Heart right ventricle (tissue), 16 donors: ENCODE measurements at places on chromosomes 6 and 20.

DNA sequence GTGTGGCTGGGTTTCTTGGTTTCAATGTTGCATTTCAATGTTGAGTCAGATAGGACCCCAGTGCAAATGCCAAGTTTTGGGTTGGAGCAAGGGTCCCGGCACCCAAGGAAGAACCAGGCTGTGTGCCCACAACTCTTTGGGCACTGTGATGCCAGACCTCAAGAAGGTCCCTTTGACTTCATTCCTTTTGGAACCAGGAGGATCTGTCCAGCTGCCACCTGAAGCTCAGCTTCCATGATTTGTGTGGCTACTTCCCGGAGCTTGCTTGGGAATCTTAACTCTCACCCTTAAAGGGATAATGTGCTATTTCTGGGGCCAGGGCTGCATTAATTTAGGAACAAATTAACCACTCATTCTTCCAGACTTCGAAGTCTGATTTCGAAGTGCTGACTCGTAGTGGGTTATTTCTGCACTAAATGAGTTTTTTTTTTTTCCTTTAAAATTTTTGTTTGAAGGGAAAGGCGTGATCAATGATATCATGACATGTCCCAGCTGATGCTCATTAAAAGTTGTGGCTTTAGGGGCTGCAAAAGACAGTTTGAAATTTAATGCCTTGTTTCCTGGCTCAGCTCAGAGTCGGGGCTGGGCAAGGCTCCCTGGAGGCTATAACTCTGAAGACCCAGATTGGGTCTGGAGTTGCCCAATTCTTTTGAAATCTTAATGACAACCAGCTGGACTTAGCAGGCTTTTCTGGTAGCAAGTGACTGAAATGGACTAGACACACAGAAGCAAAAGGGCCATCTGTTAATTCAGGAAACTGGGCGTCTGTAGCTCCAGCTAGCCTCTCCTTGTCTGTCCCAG is 24.0 kb upstream of the PHACTR3 start:
- no peak for DNase-seq

DNA sequence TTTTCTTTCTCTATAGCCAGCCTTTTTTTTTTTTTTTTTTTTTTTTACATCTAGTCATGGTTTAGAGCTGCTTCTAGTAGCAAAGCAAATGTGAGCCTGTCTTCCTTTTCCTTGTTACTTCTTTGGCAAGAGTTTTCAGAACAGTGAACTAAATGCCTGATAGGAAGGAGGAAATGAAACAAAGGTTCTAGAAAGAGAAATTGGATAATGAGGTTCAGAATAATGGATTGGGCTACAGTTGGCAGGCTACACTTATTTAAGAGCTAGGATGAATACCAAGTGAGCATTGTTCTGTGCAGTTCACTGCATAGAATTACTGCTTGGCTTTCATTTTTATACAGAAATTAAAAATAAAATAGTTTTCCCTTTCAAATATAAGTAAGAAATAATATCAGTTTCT is 78.6 kb downstream of the HIVEP1 start:
- no peak for DNase-seq

DNA sequence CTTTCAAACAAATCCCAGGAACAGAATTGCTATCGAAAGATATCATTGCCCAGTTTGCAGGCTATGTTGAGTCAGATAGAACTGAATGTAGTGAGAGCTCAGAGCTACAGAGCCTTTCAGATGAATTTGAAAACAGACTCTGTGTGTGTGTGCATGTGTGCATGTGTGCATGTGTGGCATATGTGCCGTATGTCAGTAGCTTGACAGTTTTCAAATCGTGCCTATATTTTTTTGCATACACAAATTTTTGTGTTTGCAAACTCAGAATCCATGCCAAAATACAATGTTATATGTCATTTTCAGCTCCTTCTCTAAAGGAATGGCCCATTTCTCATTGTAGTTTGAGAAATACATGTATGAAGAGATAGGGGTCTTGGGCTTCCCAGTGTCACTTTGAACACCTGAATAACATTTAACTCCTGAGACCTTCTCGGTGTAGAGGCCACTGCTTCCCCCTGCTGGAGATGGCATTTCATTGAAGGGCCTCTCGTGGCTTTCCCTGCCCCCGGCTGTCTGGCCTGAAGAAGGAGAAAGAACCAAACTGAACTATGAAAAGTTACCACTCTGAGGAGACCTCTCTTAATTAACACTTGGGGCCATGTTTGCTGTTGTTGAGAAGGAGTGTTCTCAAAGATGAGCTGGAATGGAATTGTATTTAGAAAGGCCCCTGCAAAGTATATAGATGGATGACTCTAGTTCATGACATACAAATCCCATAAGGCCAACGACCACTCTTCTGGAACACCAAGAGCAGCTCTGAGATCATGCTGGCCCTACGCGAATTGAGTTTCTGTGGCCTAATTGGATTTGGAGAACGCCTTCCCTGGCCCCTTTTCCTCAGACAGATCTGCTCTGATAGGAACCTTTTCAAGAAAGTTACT is 58.7 kb downstream of the VAPB start:
- no peak for DNase-seq

- no peak for DNase-seq
Measured at GRCh38 chr20:46713957-46714834, 4.7 kb downstream of the SLC2A10 start.

DNA sequence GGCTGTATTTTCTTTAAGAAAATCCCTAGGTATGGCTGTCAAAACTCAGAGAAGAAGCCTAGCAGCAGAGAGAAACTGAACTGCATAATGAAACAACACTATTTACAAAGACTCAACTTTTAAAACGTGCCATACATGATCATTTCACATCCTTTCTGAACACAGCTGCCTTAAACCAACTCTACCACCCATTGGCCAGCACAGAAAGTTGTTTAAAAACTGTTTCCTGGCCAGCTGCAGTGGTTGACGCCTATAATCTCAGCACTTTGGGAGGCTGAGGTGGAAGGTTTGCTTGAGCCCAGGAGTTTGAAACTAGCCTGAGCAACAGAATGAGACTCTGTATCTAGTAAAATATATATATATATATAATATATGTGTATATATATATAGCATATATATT is 336.4 kb upstream of the SOX4 start:
- DNase-seq, result no peak

GRCh38 chr6:8240301-8240700 is 138.0 kb upstream of the EEF1E1 start:
- no peak for DNase-seq

DNA sequence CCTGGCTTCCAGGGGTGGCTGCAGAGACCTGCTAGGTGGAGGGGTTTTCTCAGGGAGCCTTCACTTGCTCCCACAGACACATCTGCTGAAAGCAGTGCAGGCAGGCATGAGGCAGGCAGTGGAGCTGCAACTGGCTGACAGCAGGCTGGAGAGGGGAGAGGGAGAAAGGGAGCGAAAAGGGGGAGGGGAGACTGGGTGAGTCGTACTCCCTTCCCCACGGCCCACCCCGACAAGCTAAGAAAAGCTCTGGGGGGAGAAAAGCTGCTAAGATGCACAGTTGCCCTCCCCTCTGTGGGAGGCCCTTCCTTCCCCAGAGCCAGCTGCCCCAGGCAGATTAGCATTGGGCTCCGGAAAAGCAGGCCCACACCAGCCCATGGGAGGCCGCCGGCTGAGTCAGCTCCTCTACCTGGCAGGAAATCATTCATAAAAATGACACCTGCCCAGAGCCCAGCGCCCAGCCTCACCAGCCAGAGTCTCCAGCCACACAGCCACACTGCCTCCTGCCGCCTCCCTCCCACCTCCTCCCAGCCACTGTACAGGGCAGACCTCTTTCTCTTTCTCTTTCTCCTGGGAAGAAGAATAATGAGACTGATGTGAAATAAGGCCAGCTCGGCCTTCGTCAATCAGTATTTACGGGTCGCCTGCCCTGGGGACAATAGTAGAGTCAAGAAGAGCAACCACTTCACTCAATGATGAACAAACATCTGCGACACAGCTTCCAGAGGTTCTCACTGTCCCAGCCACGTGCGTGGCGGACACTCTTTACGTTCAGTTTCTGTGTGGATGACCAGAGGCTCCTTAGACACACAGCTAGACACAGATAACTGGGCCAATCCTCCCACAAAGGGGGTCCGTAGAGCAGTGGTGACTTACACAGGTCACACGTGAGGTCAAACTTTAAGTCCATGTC is 7.7 kb upstream of the C20orf203 start:
- no peak for DNase-seq

- DNase-seq, result no peak
Measured at GRCh38 chr6:89260832-89261231, 43.7 kb upstream of the GABRR1 start.

- no peak for DNase-seq
Measured at GRCh38 chr6:43283905-43284304, 14.2 kb upstream of the SLC22A7 start.

DNA sequence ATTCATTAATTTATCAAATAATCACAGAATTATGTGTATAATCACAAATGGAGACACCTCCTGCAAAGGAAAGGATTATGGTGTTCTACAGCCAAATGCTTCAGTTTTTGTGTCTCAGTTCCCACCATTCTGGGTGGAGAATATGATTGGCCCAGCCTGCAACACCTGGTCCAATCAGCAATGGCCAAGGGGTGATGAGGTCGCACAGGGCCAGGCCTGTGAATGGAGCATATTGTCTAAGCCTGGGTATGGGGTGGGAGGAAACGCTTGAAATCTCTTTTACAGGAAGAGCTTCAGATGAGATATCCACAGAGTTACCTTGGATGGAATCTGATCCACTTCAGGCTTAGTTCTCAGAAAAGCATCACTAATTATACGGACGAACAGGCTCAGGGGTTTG is 271.6 kb downstream of the DHX35 start:
- DNase-seq, result no peak

DNA sequence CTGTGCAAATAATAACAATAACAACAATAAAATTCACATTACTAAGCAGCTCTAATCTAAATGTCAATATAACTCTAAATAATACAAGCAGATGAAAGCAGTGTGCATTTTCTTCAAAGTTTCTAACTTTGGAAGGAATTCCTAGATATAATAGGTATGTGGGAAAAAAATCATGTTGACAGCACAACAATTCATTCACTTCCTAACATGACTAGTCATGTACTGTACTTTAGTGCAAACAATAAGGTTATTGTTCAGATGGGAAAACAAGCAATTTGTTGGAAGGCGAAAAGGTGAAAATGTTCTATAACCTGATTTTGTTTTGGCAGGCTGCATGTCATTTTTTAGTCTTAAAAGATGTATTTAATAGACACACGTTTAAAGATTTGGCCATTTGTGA is 484.3 kb upstream of the JAG1 start:
- no peak for DNase-seq

DNA sequence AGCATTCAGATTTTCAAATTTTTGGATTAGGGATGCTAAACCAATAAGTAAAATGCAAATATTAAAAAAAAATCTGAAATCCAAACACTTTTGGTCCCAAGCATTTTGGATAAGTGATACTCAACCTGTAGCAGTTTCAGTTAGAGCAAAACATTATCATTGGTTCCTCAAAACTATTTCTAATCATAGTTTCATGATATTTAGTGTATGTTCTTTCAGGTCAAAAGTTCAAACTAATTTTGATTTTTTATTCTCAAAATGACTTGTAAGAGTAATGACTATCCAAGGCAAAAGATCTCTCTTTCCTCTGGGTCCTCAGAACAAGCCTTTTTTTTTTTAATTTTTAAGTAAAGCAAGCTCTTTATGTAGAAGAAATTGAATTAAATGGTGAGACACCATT is 64.0 kb upstream of the TFB1M start:
- no peak for DNase-seq

DNA sequence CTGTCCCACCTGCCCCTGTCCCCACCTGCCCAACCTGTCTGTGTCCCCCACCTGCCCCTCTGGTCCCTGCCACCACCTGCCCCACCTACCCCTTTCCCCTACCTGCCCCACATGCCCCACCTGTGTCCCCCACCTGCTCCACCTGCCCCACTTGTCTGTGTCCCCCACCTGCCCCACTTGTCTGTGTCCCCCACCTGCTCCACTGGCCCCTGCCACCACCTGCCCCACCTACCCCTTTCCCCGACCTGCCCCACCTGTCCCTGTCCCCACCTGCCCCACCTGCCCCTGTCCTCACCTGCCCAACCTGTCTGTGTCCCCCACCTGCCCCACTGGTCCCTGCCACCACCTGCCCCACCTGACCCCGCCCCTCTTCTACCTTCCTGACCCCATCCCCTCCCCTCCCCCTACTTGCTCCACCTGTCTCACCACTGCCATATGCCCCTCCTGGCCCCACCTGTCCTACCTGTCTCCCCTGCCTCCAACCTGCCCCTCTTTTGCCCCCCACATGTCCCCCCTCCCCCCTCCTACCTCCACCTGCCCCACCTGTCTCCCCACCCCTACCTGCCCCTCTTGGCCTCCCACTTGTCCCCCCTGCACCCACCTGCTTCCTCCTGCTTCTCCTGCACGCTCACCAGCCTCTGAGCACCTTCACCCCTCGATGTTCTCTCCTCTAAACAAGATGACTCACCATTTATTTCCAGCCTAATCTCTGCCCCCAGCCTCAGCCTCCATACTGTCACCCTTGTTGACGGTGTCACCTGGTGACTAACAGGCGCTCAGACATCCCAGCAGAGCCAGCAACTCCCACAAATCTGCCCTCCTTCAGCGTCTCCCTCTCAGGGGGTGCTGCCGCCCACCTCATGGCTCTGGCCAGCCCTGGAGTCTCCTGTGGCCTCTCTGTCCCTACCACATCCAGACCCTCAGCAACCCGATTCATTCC is 5.6 kb upstream of the MYT1 start:
- DNase-seq, result no peak

DNA sequence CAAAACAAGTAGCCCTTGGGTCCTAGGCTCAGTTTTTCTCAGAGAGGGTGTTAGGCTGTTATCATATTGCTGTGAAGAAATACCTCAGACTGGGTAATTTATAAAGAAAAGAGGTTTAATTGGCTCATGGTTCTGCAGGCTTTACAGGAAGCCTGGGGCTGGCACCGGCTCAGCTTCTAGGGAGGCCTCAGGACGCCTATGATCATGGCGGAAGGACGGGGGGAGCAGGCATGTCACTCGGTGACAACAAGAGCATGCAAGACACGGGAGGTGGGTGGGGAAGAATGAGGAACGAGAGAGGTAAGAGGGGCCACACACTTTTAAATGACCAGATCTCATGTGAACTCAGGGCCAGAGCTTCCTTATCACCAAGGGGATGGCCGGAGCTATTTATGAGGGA is 26.9 kb downstream of the CDH26 start:
- no peak for DNase-seq

DNA sequence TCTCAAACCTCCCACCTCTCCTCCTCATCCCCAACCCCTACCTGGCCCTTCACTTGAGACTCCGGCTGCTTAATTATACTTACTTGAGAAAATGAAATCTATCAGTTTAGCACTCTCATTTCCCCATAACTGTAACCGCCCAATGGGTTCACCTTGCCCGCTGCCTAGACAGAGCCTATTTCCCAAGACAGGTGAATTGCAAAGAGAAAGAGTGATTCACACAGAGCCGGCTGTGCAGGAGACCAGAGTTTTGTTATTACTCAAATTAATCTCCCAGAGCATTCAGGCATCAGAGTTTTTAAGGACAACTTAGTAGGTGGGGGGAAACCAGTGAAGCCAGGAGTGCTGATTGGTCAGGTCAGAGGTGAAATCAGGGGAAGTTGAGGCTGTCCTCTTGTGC is 301.4 kb upstream of the CDYL start:
- no peak for DNase-seq
